Naive thymus-derived CD4-positive, alpha-beta T cell (primary cell): ENCODE measurements at places on chromosomes 6 and 20. TPM values are rescaled to one million over a fixed set of nuclear protein-coding genes. Genes with fewer than 3 reads are reported as not detected.
A peak's percentile ranks its signal among the peaks of the same experiment; 100 is the strongest.

DNA sequence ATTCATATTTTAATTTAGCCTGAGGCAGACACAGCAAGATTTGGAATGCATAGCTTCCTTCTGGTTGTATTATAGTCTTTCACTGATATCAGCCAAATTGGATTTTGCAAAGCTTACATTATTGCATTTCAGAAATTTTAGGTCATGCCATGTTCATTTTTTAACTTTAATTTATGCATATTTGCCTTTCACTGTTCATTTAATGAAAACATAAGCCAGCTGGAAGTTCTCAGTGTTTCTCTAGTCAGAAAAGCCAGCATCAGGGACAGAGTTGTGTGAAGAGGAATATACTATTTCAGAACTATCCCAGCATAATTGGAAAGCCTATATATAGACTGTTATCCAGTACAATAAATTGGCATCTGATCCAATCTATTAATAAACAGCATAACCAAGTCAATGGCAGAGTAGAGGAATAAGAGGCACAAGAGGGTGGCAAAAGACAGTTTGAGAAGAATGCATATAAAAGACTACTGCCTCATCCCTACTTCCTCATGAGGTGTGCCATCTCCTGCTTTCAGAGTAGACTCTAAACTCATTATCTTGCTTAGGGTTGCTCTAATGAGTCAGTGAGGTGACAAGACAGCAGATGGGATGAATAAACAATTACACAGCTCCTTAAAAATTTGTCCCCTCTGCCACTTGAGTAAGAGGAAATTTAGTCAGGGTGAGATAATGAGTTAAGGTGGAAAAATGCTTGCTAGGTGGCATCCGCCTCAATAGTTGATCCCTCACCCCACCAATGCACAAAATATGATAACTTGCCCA, 159.8 kb upstream of the HCRTR2 start:
- DNase-seq = no peak
- H3K4me3 ChIP-seq = no peak overlapping the region
- no peak overlapping the region for H3K27ac ChIP-seq
- H3K4me1 ChIP-seq = no peaks in the 10 kb centered on the region

C6orf15 gene
- total RNA-seq = not detected

DNA sequence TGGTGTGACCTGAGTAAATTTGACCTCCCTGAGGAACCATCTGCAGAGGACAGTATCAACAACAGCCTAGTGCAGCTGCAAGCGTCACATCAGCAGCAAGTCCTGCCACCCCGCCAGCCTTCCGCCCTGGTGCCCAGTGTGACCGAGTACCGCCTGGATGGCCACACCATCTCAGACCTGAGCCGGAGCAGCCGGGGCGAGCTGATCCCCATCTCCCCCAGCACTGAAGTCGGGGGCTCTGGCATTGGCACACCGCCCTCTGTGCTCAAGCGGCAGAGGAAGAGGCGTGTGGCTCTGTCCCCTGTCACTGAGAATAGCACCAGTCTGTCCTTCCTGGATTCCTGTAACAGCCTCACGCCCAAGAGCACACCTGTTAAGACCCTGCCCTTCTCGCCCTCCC, 24.3 kb downstream of the GTSF1L start:
- H3K4me1 ChIP-seq = no peaks in the 10 kb centered on the region
- no peak overlapping the region for H3K27ac ChIP-seq
- H3K4me3 ChIP-seq = no peak overlapping the region
- no peaks in the 10 kb centered on the region for H3K36me3 ChIP-seq

GRCh38 chr20:24589381-24589780, 120.0 kb downstream of the SYNDIG1 start:
- no peaks in the 10 kb centered on the region for H3K4me1 ChIP-seq
- no peaks in the 10 kb centered on the region for H3K36me3 ChIP-seq
- no peak overlapping the region for H3K27ac ChIP-seq
- H3K27me3 ChIP-seq = no peaks in the 10 kb centered on the region
- no peak for DNase-seq
- no peak overlapping the region for H3K4me3 ChIP-seq

DNA sequence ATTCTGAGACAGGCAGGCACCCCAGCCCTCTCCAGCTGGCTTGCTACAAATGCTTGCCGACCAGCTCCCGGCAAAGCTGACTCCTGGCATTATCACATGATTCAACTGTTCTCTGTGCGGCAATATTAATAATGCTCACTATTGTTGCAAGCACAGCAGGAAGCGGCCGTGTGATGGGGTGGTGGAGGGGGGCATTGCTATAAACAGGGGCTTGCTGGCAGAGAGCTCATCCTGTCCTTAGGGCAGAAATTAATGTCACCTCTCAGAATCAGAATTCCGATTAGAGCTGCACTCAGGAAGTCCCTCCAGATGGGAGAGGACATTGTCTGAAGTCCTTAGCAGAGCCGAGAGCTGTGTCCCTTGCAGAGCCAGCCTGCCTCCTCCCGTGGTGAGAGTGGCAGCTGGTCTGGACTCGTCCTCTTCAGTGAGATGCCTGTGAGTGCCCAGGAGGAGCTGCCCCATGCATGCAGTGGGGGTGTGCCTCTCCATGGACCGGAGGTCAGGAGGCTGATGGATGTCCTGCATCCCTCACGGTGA, 162.5 kb downstream of the CDH4 start:
- H3K4me3 ChIP-seq = no peak overlapping the region
- H3K36me3 ChIP-seq = no peaks in the 10 kb centered on the region
- no peak for DNase-seq
- no peaks in the 10 kb centered on the region for H3K27me3 ChIP-seq

DNA sequence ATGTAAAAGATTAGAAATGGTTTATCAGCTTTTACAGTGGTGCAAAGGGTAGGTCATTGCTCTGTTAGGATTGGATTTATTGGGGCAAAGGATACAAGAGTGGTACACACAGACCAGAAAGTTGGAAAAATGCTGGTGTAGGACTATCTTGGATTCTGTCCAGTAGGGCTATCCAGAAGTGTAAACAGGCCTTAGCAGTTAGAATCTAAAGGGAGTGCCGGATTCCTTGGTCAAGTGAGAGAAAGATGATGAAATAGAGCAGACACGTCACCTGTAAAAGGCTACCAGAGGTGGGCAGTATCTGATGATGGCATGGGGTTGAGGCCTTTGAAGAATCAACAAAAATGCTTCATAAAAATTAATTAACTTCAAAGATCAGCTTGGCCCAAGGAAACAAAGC, 975.9 kb downstream of the KIF16B start:
- no peak for DNase-seq
- H3K27ac ChIP-seq = no peak overlapping the region
- no peaks in the 10 kb centered on the region for H3K4me1 ChIP-seq
- no peak overlapping the region for H3K4me3 ChIP-seq
- no peaks in the 10 kb centered on the region for H3K36me3 ChIP-seq

SLC22A16 gene
- not detected in 2 replicates for total RNA-seq

LZTS3 gene
- 34.6 TPM for total RNA-seq

DNA sequence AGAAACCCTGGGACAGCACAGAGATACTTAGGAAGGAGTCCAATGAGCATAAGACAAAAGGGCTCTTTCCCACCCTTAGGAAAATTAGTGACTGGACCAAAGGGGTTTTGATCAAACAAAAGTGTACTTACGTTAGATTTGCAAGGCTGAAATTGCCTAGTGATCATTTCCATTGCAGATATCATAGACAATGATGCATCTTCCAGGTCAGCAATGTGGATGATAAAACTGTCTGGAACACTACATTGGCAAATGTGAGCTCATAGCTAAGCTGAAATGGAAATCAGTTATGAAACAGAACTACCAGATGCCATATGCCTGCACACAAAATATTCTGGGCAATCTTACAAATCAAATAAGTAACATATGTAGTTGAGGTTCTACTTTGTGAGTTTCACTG, 34.0 kb downstream of the LY86 start:
- H3K4me3 ChIP-seq = no peak overlapping the region
- H3K27me3 ChIP-seq = no peaks in the 10 kb centered on the region
- no peaks in the 10 kb centered on the region for H3K4me1 ChIP-seq
- H3K36me3 ChIP-seq = no peaks in the 10 kb centered on the region
- H3K27ac ChIP-seq = no peak overlapping the region
- DNase-seq = no peak

DNA sequence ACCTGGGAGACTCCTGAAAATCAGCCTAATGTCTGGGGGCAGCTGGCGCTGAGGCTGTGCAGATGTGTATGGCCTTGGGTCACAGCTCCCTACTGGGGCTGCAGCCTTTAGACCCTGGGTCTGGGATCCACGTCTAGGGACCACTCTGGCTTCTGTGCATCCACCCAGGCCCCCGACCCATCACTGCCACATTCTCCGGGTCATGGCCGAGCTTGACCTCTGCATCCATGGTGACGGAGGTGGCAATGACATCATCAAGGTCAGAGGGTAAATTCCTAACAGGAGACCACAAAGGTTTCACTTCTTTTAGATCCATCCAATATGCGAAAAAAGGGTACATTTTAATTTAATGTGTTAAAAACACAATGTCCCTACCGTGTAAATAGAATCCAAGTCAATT, 14.5 kb upstream of the PCMTD2 start:
- no peak overlapping the region for H3K4me3 ChIP-seq
- no peaks in the 10 kb centered on the region for H3K27me3 ChIP-seq
- no peaks in the 10 kb centered on the region for H3K4me1 ChIP-seq

GRCh38 chr20:1266167-1266973, at the start of gene SNPH:
Gene SNPH (plus strand): TSS chr20:1266294. CDS start chr20:1296240, 29,946 bp downstream.
- peaks cover 54% of the 10 kb centered on the region for H3K4me1 ChIP-seq
- H3K27me3 ChIP-seq = no peaks in the 10 kb centered on the region
- H3K27ac ChIP-seq = peak within 1 kb of the TSS; percentile 88
- peak within 1 kb of the TSS; percentile 66 for H3K4me3 ChIP-seq
- H3K36me3 ChIP-seq = no peaks in the 10 kb centered on the region

GRCh38 chr6:43183441-43183840, 1.4 kb downstream of the CUL9 start:
- peaks cover 34% of the 10 kb centered on the region for H3K4me1 ChIP-seq
- peaks cover 12% of the 10 kb centered on the region for H3K36me3 ChIP-seq
- no peak for DNase-seq
- H3K4me3 ChIP-seq = no peak overlapping the region
- H3K27me3 ChIP-seq = no peaks in the 10 kb centered on the region

DNA sequence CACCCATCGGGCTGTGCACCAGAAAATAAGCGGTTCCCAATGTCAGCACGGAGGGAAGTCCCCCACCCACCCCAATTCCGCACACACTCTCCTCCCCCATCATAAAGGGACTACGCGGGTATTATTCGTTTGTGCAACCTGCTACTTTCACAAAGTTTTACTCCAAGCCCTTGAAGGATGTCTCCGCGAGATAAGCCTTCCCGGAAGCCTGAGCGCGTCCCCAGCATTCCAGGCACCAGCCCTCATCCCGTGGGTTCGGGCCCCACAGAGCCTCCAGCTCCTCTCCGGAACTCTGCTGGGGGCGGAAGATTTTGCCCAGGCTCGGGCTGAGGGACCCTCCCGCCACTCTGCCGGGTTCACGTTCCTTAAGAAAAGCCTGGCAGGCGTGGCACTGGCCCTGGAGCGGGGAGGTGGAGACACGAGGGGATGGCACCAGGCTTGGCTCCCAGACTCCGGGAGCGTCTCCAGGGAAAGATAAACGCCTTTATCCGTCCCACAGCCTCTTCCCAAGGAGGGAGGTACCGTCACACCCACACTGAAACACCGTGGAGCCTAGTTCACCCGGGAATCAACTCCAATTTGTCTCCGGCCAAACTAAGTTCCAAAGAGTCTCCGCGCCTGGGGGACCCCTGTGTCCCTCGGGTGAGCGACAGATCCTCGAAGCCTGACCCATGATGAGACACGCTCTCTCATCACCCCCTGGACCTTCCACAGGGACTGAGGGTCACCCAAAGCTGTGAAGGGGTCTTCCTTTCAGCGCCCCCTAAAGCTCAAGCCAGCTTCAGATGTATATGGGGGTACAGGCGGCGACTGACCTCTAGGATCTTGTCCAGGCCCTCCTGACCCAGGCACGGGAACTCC, 934 bp downstream of the KCNK5 start:
- no peaks in the 10 kb centered on the region for H3K27me3 ChIP-seq
- H3K4me3 ChIP-seq = peak overlapping the region; percentile 54
- no peaks in the 10 kb centered on the region for H3K36me3 ChIP-seq
- H3K27ac ChIP-seq = no peak overlapping the region

GRCh38 chr6:165962366-165962765, 205.3 kb downstream of the TBXT start:
- no peak for DNase-seq
- H3K27ac ChIP-seq = no peak overlapping the region
- H3K4me3 ChIP-seq = no peak overlapping the region
- H3K4me1 ChIP-seq = no peaks in the 10 kb centered on the region
- no peaks in the 10 kb centered on the region for H3K27me3 ChIP-seq
- H3K36me3 ChIP-seq = no peaks in the 10 kb centered on the region

MAP3K5 gene
- 12.9 TPM for total RNA-seq

DNA sequence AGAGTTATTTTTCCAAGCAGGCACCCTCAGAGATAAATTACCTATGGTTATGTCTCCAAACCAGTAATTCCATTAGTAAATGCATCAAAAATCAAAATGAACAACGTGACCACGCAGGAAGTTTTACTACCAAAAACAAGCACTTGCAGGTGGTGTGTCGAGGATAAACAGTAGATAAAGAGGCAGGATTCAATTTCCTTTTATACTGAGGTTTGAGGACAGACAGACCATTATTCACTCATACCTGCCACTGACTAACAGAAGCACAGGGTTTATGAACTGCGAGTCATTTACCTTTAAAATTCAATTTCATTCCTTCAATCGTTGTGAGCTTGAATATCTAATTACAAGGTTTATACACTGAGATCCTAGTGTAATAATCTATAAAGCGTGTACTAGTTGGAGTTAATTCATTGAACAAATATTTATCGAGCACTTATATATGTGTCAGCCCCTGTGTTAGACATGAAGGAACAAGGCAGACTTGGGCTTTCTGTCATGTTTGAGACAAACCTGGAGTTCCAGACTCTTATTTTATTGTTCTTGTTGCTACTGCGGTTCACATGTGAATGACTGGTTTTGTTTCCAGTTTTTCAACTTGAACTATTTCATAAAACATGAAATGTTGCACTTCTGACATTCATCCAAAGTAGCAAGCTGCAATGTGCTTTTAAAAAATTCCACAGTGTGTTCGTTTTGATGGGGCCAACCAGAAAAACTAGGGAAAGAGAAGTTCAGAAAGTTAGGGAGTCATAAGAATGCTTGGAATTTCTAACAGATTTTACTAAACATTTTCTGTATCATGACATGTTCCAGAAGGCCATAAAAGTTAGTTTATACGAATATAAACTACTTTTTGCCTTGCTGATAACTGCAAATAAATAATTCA, 205.6 kb downstream of the UST start:
- H3K4me1 ChIP-seq = no peaks in the 10 kb centered on the region
- no peak overlapping the region for H3K4me3 ChIP-seq
- H3K27me3 ChIP-seq = no peaks in the 10 kb centered on the region

GRCh38 chr6:1678201-1678600, 68.5 kb downstream of the FOXC1 start:
- no peak overlapping the region for H3K27ac ChIP-seq
- H3K36me3 ChIP-seq = no peaks in the 10 kb centered on the region
- H3K27me3 ChIP-seq = no peaks in the 10 kb centered on the region
- no peak for DNase-seq

- no peak for DNase-seq
- no peaks in the 10 kb centered on the region for H3K36me3 ChIP-seq
- H3K27me3 ChIP-seq = no peaks in the 10 kb centered on the region
- no peak overlapping the region for H3K4me3 ChIP-seq
- H3K27ac ChIP-seq = no peak overlapping the region
- no peaks in the 10 kb centered on the region for H3K4me1 ChIP-seq
Measured at GRCh38 chr20:53427951-53428350, 165.7 kb downstream of the ZNF217 start.

- no peaks in the 10 kb centered on the region for H3K27me3 ChIP-seq
- no peaks in the 10 kb centered on the region for H3K36me3 ChIP-seq
- H3K4me1 ChIP-seq = no peaks in the 10 kb centered on the region
- DNase-seq = no peak
Measured at GRCh38 chr6:148867862-148868261, 121.0 kb downstream of the UST start.
